Globus pallidus (tissue), 1 donor: ENCODE measurements at places on chromosomes 1 and 21.

- DNase-seq: no peak
Observed at GRCh38 chr1:42936309-42937078, 22.2 kb downstream of the SLC2A1 start.

DNA sequence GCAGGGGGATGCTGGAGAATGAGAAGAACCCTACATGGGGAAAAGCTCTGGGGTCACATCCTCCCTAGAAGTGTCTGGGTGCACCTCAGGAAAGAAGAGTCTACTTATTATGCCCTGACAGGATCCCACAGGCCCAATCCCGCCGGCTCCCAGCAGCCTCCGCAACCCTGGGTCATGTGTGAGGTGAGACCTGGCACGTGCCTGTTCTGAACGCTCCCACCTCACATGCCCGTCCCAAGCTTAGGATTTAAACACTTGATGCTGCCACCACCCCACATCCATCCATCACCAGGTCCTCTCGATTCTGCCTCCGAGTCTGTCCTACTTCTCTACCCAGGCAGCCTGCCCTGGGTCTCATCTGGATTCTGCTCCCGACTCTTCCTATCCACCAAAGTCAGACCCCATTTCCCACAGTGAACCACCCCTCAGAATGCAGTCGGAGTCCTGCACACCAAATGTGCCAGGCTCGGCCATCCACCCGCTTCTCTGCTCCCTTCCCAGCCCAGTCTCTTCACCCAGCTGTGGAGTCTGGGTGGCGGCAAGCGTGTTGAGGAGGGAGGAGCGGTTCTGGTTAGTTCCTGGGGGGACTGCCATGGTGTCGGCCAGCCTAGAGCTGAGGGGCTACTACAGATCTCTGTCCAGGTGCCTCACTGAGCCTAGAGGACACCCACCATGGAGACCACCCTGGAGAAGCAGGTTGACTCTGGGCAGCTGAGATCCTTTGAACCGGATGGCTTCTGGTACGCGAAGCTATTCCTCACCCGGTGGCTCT is 23.9 kb downstream of the SLC2A1 start:
- no peak for DNase-seq

- no peak for DNase-seq
Observed at GRCh38 chr1:118504867-118505266, 319.8 kb upstream of the SPAG17 start.

- no peak for DNase-seq
Observed at GRCh38 chr1:13826591-13826990, 126.6 kb downstream of the PRDM2 start.

- no peak for DNase-seq
Observed at GRCh38 chr1:1777583-1777899, 729 bp downstream of the NADK start.

DNA sequence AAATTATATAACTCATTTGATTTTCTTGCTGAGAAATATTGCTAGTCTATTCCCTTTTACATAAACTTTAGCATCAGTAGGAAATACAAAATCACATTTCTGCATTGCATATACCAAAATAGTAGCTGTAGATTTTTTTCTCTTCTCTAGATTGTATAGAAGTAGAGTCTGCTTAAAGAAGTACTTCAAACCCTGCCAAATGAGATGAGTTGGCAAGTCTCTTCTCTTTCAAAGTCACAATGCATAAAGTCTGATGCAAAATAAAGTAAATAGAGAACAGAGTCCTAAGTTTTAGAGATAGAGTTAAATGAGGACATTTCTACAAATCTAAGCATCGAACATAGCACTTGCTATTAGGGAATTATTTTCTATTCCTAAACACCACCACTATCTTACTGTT is 6.4 kb downstream of the PLPPR4 start:
- no peak for DNase-seq

GRCh38 chr1:66695116-66695515 is 57.1 kb upstream of the DYNLT5 start:
- no peak for DNase-seq

DNA sequence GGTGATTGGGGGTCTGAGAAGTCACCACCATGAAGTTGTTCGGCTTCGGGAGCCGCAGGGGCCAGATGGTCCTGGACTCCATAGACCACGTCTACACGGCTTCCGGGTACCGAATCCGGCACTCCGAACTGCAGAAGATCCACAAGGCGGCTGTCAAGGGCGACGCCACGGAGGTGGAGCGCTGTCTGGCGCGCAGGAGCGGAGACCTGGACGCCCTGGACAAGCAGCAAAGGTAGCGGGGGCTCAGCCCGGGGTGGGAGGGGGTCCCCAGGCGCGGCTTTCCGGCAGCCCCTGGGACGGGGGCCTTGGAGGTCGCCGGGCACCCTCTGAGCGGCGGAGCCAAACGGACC is 146.5 kb downstream of the LIPI start:
- peak; percentile 13 for DNase-seq

GRCh38 chr21:45136927-45137611 is 62.7 kb downstream of the ADARB1 start:
- DNase-seq: peak; percentile 62

GRCh38 chr1:116899529-116899928 is 10.2 kb upstream of the PTGFRN start:
- no peak for DNase-seq

GRCh38 chr1:100354971-100355394 is 2.7 kb downstream of the CDC14A start:
- no peak for DNase-seq

DNA sequence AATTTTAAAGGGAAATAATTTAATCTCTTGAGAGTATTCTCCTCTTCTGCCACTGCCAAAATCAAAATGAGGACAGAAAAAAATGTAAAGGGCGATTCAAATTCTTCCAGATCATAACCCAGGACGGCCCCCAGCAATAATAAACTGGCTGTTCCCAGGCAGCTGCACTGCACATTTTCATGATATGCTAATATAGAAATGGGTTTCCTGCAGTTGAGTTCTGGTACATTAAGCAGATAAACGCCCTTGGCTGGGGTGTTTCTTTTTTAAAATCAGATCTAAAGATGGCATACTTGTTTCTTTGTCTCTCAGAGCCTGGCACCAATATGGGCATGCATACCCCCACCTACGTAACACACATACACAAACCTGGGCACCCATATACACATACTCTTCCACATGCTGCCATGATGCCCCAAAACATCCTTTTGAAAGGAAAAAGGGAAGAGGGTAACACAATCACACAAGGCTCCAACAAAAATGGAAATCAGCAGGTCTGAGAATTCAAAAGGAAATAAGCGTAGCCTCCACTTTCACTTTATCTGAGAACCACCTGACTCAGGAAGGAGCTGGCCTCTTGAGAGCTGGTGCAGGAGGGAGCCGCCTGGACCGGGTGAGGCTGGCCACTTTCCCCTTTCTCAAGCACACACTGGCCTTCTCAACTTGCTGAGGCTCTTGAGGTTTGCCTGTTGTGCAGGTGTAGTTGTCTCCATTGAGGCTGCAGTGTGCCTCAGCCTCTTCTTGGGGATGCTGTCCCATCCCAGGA is 653.4 kb downstream of the KIF26B start:
- no peak for DNase-seq

DNA sequence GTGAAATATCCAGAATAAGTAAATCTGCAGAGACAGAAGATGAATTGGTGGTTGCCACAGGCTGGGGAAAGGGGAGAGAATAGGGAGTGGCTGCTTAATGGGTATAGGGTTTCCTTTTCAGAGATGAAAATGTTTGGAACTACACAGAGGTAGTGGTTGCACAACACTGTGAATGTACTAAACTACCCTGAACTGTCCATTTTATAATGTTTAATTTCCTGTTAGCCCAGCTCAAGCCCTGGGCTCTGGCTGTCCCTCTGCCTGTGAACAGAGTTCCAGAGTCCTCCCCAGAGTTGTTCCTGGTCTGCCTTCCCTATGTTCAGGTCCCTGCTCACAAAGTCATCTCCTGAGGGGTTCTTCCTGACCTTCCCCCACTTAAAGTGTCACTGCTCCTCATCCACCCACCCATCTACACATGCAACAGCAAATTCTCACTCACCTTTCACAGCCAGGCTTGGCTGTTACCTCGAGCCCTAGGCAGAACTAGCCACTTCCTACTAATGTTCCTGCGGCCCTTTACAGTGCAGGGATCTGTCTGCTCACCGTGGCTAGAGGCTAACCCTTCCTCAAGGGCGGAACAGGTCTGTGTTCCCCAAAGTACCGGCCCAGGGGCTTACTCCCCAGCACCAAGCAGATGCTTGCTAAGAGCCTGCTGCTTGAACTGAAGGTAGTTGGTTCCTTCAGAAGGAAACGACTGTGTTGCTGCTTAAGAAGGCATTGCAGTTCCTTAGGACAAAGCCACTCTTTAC is 22.4 kb downstream of the DHCR24 start:
- no peak for DNase-seq

DNA sequence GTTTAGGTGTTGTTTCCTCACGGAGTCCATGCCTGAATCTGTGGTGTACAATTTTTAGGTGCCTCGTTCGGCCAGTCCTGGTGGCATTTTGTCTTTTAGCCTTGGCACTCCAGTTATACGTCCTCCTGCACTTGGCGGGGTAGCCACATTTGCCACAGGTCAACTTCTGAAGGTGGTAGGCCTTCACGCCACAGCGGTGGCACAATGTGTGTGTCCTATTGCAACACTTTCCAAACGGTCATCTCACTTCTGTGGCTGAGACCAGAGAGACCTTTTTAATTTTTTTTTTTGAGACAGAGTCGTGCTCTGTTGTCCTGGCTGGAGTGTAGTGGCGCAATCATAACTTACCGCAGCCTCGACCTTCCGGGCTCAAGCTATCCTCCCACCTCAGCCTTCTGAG is 49.1 kb downstream of the CAMTA1 start:
- no peak for DNase-seq

GRCh38 chr1:54950369-54951163 is 29.9 kb upstream of the TMEM61 start:
- peak; percentile 84 for DNase-seq

- DNase-seq: no peak
Observed at GRCh38 chr1:33864460-33865389, 846 bp downstream of the HMGB4 start.

- DNase-seq: no peak
Observed at GRCh38 chr1:193355626-193356025, 169.2 kb upstream of the B3GALT2 start.

- no peak for DNase-seq
Observed at GRCh38 chr21:34187935-34188334, 114.6 kb downstream of the MRPS6 start.

- peak; percentile 49 for DNase-seq
Observed at GRCh38 chr1:232589812-232590743, 39.9 kb downstream of the SIPA1L2 start.

GRCh38 chr1:178953538-178954324 is 72.0 kb upstream of the FAM20B start:
- no peak for DNase-seq

GRCh38 chr1:84756455-84757082 is 66.3 kb upstream of the SSX2IP start:
- no peak for DNase-seq

- no peak for DNase-seq
Observed at GRCh38 chr1:59219916-59220315, 77.0 kb upstream of the FGGY start.

- no peak for DNase-seq
Observed at GRCh38 chr1:9289711-9290485, 2.8 kb upstream of the SPSB1 start.

GRCh38 chr1:37765916-37766664 is 1.2 kb upstream of the EPHA10 start:
- no peak for DNase-seq

DNA sequence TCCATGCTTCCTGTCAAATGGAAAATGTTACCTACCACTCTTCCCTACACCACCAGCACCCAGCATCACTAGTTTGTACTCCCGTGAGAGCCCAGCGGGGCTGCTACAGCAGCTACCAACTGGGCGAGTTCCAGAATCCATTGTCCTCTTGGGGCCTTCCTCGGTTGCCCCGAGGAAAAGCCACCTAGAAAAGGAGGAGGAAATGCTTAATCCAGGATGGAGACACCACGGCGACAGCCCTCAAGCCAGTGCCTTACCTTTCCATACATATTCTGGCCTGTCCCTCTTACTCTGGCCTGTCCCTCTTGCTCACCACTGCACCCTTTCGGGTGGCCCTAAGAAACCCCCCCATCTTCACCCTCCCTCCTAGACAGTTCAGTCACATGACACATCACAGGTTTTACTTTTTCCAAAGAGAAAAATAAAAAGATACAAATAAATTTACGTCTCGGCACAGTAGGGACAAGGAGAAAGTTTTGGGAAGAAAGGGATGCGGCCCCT is 478 bp downstream of the RIT1 start:
- peak; percentile 50 for DNase-seq

DNA sequence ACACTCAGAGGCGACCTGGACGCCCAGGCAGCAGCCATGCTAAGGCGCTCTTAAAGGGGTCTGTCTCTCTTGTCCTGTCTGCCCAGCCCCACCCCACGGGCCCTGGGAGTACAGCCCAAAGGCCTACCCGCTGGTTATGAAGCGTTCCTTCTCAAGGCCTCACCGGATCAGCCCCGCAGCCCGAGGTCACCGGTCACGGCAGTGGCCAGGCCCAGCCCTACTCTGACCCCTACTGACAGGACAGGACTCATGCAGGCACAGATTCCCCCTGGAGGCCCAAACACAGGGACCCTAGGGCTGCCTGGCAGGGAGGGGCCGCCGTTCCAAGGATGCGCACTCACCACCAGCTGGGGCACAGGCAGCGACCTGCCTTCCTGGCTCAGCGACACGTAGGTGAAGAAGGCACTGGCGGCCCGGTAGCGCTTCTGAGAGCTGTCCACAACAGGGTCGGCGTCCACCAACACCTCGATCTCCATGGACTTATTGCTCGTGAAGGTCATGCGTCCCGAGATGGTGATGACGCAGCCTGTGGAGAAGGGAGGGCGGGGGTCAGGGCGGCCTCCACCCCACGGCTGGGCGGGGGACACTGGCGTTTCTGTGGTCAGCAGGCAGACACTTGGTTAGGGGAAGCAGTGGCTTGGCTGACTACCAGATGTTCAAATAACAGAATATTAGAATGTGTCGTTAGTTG is 20.0 kb upstream of the GPR153 start:
- no peak for DNase-seq

DNA sequence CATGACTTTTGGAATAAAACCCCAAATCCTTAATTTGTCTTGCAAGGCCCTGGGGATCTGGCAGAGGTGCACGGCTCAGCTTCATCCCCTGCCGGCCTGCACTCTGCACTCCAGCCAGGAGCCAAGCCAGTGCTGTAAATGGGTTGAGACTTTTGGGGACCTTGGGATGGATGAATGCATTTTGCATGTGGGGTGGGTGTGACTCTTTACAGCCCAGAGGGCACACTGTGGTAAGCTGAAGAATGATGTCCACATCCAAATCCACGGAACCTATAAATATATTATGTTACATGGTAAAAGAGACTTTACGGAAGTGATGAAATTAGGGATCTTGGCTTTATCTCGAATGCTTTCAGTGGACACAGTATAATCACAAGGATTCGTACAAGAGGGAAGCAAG is 177.8 kb downstream of the EDEM3 start:
- DNase-seq: peak; percentile 12

- no peak for DNase-seq
Observed at GRCh38 chr1:245363461-245364200, 208.8 kb downstream of the KIF26B start.

- no peak for DNase-seq
Observed at GRCh38 chr1:171384496-171384895, 70.5 kb downstream of the FMO4 start.

DNA sequence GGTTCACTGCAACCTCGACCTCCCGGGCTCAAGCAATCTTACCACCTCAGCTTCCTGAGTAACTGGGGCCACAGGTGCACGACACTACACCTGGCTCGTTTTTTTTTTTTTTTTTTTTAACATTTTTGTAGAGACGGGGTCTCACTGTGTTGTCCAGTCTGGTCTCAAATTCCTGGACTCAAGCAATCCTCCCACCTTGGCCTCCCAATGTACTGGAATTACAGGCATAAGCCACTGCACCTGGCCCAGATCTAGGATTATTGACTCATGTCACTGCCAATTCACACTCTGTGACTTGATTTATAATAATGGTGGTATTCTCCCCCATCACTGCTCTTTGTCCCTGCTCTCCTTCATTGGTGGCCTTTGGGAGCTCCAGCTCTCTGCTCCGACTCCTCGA is 145.1 kb downstream of the PTPRU start:
- DNase-seq: no peak
